IMR-90 (cell line): ENCODE measurements at places on chromosomes 5 and 9. TPM values are rescaled to one million over a fixed set of nuclear protein-coding genes. Genes with fewer than 3 reads are reported as not detected.
A peak's percentile ranks its signal among the peaks of the same experiment; 100 is the strongest.

The CNTNAP3 gene
- polyA plus RNA-seq: 0.95 and 1.2 TPM in 2 replicates

The IFNE gene
- polyA plus RNA-seq: 0.96 and 1.4 TPM in 2 replicates

The SH3GL2 gene
- 0.05 TPM in 1 of 2 replicates, not detected in the other for polyA plus RNA-seq

GRCh38 chr9:86183229-86184137 lies 76.0 kb downstream of the C9orf153 start:
- no peak for DNase-seq

DNA sequence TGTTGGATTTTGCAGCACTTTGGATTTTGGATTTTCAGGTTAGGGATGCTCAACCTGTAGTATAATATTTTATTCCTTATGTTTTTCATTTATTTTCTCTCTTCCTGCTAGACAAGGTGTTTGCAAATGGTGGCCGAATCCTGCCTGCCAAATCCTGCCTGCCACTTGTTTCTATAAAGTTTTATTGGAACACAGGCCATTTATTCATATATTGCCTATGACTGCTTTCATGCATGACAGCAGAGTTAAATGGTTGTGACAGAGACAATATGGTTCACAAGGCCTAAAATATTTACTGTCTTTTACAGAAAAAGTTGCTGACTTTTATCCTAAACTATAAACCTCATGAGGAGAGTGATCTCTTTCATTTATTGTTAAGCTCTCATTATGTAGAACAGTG lies 72.7 kb downstream of the DENND4C start:
- DNase-seq: no peak

GRCh38 chr9:127904561-127905003 lies 5.2 kb upstream of the ST6GALNAC6 start:
- DNase-seq: no peak

GRCh38 chr9:99850736-99851499 lies 29.2 kb downstream of the NR4A3 start:
- no peak for DNase-seq

- peak; percentile 96 for DNase-seq
Observed at GRCh38 chr5:93433422-93433821, 147.6 kb downstream of the NR2F1-AS1 start.
